ENCODE measurements at places on chromosomes 11 and 22.

DNA sequence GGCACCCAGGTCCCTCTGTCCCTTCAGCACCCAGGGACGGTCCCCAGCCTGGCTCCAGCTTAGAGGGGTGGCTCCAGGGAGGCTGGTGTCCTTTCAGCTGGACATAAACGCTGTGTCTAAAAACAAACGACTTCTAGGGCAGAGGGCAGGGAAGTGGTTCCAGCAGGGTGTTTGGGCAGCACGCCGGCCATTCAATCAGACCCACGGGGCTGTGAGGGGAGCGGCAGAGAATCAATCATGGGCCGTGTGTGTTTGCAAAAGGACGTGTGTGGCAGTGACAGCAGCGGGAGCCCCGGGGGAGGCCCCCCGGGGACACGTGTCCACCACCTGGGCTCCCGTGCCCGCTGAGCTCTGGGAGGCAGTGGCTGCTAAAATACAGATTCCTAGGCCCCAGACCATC, 127.7 kb downstream of the MN1 start:
- no peak for DNase-seq

DNA sequence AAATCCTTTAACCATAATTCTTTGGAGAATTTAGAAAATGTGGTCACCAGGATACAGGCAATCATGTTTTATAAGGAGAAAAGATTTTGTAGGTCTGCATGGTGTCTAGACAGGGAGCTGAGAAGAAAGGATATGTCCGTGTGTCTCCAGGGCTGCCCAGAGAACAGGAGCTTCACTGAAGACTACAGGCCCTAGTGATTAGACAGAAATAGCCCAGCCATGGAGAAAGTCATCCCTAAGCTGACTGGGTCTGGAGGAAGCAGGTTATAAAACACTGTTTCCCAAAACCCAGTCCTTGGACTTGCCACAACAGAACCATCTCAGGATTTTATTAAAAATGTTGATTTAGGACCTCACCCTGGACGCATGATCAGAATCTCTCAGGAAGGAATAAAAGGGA, 84.4 kb downstream of the GALNT18 start:
- no peak for DNase-seq

- DNase-seq = no peak
These were observed 12.7 kb downstream of the TMEM41B start for GRCh38 chr11:9301720-9302119.

GRCh38 chr22:35549328-35549727, 8.7 kb downstream of the RASD2 start:
- DNase-seq = no peak

DNA sequence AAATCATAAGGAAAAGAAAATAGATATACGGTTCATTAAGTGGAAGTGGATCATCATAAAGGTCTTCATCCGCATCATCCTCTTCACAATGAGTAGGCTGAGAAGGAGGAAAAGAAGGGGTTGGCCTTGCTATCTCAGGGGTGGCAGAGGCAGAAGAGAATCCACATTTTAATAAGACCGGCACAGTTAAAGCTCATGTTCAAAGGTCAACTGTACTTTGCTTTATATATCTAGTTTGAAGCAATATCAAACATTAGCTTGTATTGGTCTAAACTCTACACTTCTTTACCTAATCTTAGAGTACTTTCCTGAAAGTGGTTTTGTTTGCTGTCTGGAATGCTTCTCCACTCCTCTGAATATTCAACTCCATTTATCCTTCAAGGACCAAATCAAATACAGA, 5.7 kb upstream of the PPFIBP2 start:
- no peak for DNase-seq

Measured in stimulated activated CD8-positive, alpha-beta memory T cell treated with anti-CD3 and anti-CD28 coated beads, Interleukin-2, amount 100 ng/mL, for 48 hours (primary cell).